ENCODE measurements at places on chromosomes 13 and 19.

- no peak for DNase-seq
Measured at GRCh38 chr19:49894879-49895565, 1.7 kb downstream of the IL4I1 start.

- DNase-seq: no peak
Measured at GRCh38 chr19:5829567-5830310, 9.8 kb downstream of the FUT6 start.

- no peak for DNase-seq
Measured at GRCh38 chr13:29743201-29743786, 107.1 kb downstream of the UBL3 start.

- DNase-seq: no peak
Measured at GRCh38 chr19:39970425-39970674, 615 bp upstream of the PSMC4 start.

- peak; percentile 80 for DNase-seq
Measured at GRCh38 chr19:5037936-5038335, 69.0 kb downstream of the KDM4B start.

DNA sequence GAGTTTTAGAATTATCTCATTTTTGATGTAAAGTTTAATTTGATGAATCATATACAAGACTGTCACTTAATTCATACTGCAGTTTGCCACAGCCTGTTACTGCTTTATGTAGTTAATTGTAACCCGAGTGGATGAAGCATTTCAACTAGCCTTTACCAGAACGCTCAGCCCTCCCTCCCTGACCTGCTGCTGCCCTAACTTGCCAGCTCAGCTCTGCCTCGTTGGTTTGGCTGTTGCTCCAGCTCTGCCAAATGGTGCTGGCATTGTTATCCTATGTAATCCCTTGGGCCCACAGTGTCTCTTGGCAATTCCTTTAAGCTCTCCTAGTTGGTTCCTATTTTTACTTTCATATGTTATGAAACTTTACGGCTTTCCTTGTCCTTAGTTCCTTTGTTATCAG is 113.3 kb downstream of the LMO7 start:
- DNase-seq: no peak

DNA sequence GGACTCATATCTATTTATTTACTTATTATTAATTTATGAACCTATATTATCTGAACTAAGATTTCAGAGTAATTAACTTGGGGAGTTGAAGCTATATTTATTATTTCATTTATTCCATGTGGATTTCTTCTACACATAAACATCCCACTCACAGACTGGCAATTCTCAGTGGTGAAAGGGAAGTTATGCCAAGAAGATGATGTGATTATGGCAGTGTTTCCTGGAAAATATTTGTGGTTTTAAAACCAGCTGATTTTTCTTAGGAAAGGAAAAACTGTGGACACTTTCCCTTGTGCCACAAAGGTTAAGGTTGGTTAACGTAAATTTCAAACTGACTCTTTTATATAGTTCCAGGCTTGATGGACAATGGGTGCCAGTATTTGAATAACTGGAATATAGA is 513.1 kb downstream of the SLITRK6 start:
- DNase-seq: no peak

DNA sequence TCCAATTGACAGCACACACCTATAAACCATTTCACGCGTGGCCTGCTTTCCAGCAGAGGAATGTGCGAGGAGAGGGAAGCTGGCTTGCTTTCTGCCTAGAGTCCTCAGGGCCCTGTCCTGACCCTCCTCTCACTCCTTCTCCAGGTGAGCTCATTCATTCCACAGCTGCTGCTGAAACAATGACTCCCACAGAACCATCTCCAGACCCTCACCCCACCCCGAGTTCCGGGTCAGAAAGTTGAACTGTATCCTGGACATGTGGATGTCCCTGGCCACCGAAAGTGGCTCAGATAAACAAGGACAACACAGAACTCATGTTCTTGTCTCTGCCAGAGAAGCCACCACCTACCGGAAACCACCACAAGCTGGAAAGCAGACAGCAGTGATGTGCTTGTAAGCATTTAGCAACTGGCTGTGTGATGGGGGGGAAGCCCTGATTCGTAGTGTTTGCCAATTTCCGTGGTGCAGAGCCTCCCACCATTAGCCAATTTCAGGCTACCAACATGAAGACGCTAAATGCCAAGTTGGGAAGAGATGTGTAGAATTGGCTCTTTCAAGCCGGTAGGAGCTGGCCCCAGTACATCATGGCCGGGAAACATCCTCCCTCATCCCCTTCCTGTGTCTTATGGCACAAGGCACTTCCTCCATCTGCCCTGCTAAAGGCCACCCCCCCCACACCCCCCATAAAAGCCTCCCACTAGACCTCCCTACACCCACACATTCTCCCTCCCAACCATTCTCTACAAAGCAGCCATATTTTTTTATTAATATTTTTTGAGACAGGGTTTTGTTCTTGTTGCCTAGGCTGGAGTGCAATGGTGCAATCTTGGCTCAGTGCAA is 5.0 kb downstream of the SYCE2 start:
- DNase-seq: no peak

DNA sequence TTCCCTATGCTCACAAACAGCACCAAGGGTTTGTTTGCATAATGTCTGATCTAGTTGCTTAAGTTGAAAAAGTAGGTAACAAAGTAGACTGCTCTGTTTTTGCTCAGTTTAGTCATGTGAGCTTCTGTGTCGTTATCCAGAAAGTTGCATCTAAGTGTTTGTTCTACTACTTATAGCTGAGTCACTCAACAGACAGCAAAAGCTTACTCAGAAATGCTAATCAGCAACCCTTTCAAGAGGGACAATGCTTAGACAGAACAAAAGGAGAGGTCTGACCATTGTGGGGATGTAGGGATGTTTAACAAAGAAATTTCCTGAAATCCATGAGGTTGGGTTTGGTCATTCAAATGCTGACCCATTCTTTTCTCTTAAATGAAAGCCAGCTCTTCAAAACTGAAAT is 106.4 kb downstream of the ATP8A2 start:
- no peak for DNase-seq

DNA sequence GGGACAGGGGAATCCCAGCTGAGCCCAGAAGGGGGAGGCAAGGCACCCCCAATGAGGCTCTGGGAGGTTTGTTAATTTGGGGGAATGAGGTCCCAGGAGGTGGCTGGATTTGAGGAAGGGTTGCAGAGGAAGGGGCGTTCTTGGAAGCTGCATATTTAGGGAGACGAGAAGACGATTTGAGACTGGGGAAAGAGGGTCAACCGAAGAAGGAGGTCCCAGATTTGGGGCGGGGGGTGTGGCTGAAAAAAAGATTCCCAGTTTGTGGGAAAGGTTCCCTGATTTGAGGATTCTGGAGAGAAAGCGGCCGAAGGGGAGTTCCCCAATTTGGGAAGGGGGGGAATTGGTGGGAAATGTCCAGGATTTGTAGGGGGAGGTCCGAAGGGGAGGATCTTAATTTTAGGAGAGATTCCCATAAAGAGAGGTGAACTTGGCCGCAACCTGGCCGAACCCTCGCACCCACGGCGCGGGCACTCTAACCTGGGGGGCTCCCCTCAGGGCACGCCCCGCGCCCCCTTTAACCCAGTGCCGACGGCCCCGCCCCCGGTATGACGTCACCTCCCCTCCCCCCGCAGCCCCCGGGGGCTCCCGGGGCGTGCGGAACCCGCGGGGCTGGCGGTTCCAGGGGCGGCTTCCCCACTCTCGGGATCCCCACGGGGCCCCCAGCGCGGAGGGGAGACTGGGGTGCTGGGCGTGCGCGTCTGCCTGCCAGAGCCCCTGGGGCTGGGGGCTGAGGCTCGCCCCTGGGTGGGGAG is 1.2 kb downstream of the PTPRS start:
- no peak for DNase-seq

DNA sequence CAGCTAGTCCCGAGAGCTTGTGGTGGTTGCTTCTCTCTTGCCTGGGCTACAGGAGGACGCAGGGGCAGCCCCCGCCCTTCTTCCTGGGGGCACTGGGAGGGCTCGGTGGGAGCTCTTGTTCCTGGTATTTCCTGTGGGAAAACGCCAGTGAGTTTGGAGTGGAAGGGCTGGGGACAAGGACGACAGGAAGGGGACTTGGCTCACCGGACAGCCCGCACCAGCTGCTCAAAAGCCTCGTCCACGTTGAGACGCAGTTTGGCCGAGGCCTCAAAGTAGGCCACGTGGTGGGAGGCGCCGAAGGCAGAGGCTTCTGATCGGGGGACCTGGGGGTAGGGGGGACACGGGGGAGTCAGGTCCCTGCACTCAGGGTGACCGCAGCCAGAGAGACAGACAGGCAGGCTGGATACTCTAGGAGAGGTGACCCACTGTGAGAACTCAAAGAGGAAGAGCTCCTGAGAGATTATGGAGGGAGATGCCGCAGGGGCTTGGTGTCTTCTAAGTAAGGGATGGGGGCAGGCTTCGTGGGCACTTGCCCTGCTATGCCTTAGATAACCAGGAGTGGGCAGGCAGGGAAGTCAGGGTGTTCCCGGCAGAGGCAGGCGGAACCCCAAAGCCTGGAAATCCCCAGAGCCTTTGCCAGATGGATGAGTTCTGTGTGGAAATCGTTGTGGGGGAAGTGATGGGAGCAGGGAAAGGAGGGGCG is 4.3 kb downstream of the RRAS start:
- no peak for DNase-seq

GRCh38 chr19:2668175-2668763 is 34.2 kb downstream of the GNG7 start:
- DNase-seq: no peak

DNA sequence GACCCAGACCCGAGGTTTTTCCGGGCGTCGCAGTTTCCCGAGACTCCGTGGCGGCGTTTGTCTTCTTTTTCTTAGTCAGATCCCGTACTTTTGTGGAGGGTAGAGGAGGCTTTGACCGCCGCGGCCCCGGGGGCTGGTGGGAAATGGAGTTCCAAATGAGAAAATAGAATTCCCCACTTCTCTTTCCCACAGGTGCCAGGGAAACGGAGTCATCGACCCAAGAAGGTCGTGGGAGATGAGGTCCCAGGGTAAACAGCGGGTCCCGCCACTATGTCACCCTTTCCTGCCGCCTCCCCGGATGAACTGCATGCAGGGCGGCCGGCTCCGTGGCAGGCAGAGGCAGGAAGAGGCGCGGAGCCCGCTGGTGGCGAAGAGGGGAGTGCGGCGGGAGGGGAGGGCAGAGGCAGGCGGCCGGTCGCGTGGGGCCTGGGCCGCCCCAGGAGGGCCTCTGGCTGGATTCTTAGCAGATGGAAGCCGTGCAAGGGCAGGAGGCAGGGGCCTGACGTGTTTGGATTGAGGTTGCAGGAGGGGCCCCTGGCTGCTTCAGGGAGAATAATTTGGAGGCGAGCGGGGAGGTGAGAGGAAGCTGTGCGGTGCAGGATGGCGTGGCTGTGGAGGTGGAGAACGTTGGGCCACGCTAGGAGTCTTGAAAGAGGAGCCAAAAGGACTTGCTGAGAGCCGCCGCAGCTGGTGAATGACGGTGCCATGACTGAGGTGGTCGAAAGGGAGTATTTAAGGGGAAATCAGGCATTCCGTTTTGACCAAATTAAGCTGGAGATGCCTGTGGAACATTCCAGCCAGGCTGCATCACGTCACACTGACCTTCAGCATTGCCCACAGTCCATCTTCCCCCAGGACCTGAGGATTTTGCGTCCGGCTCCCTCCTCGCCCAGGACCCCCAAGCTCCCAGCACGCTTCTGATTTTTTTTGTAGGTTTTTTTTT is 11.7 kb downstream of the CYTH2 start:
- no peak for DNase-seq

- no peak for DNase-seq
Measured at GRCh38 chr19:43773725-43774102, 7.1 kb downstream of the KCNN4 start.

- DNase-seq: no peak
Measured at GRCh38 chr13:111353508-111353907, 33.1 kb downstream of the TEX29 start.

DNA sequence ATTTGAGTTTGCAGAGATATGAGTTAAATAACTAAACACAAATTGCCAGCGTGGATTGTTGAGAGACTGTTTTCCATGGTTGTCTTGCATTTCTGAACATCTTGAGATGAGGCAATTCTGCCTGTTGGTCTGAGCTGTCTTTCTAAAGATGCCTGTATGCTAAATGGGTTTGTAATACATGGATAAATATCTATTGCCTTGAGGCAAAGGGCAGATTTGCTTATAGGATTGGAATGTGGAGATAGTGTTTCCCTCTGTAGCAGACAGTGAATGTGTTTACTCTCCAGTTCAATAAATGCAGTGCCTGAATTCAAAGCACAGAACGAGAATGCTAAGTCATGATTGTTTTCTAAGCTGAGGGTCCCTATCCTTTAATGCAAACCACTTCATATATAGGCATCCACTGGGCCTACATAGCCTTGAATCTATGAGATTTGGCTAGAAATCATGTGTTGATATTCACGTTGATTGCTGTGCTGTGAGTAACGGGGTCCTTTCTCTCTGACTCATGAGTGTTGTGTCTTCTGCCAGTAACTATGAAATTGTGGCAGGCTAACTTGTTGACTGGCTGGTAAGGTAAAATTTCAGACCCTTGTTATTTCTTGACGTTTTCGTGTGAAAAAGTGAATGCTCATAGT is 2554.8 kb downstream of the PCDH9 start:
- no peak for DNase-seq

- peak; percentile 38 for DNase-seq
Measured at GRCh38 chr19:1651568-1652291, 685 bp downstream of the TCF3 start.

DNA sequence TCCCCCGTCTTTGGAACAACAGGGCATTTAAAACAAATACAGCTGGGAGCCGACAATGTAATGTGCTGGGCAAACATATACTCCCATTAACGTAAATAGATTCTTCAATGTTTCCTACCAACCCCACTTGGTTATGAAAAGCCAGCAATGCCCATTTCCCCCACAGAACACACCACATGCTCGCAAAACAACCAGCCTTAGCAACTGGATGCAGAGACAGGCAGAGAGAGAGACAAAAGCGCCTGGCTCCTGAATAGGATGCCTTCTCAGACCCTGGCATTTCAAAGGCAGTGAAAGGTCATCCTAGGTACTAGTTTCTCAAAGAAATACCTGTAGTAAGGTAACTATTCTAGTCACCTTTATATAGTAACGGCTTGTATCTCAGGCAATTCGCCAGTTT is 462.9 kb downstream of the ITGBL1 start:
- peak; percentile 86 for DNase-seq

- no peak for DNase-seq
Measured at GRCh38 chr13:84983321-84983720, 815.9 kb downstream of the SLITRK6 start.
